ENCODE measurements at places on chromosomes 4 and X.
A peak's percentile ranks its signal among the peaks of the same experiment; 100 is the strongest.

- DNase-seq: no peak
Measured at GRCh38 chrX:16578218-16578617, 71.7 kb upstream of the S100G start.

GRCh38 chr4:26218677-26219605 is 101.9 kb upstream of the RBPJ start:
- no peak for DNase-seq

DNA sequence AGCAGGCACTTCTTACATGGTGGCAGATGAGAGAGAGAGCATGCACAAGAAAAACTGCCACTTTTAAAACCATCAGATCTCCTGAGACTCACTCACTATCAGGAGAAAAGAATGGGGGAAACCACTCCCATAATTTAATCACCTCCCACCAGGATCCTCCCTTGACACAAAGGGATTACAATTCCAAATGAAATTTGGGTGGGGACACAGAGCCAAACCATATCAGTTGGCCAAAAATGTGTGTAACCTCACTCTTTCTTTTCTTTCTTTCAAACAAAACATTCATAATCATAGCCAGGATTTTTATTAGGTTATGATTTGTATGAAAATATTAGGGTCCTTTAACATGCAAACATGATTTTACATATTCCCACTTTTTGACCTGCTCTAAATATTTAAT is 222.1 kb downstream of the PCDH18 start:
- no peak for DNase-seq

GRCh38 chr4:149465955-149466354 is 349.7 kb downstream of the IQCM start:
- DNase-seq: no peak

GRCh38 chrX:10569946-10570345 is 50.4 kb downstream of the MID1 start:
- DNase-seq: no peak

DNA sequence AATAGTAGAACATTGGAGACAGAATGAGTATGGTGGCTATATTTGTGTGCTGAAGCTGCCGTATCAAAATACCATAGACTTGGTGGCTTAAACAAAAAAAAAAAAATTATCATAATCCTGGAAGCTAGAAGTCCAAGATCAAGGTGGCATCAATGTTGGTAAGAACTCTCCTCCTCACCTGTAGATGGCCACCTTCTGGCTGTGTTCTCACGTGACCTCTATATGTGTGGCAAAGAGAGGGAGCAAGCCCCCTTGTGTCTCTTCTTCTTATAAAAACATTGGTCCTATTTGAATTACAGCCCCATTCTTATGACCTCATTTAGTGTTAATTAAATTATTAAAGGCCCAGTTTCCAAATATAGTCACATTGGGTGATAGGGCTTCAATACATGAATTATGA is 1640.9 kb upstream of the PCDH7 start:
- no peak for DNase-seq

DNA sequence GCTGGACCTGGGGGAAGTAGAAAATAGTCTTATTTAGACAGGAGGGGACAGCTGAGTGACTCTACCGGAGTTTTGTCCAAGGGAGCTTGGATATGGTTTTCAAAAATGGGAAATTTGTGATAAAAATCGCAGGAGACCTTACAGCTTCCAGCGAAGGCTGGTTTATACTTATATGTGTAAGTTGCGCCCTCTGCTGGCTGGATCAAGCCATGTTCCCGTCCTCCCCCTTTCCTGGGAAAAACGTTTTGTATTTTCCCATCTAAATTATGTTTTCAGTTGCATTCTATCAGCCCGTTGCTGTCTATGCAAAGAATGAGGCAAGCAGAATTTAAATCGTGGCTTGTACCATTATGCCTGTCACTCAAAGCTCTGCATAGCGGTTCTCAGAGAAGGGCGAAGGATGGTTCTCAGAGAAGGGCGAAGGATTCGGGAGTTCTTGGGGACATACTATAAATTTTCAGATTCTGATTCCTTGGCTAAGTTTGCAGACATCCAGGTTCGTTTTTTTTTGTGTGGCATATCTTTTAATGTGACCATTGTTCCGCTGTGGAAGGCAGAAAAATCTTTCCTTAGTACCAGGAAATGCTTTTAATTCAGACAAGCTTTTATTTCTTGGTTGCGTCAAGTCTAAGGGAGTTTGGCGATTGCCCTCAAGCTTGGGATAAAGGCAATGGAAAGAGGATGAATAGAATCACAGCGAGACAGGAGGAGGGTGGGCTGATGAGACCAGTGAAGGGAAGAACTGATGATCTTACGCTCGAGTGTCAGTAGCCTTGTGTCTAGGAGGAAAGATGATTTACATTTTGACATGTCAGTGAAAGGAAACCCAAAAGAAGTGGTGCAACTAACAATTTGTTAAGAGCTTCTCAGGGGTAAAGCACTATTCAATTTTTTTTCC is 128.5 kb upstream of the ARX start:
- DNase-seq: peak; percentile 19

- no peak for DNase-seq
Measured at GRCh38 chr4:142128529-142128928, 492.1 kb downstream of the IL15 start.

DNA sequence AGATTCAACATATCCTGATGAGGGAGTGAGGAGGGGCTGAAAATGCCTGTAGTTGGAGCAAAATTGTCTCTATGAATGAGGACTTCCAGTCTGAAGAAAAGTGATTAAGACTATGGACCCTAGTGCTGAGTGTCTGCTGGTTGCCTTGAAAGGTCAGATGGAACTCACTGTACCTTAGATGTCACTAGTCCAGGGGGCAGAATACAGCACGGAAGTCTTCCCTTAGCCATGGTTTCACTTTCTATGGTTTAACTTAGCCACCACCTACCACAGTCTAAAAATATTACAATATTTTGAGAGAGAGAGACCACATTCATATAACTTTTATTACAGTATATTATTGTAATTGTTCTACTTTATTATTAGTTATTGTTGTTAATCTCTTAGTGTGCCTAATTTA is 223.1 kb downstream of the FMR1NB start:
- DNase-seq: no peak

GRCh38 chr4:54152846-54153600 is 53.1 kb downstream of the GSX2 start:
- DNase-seq: no peak

Measured in NCI-H1930 (cell line).